ENCODE measurements at places on chromosomes 6 and 20.

GRCh38 chr6:13579911-13580310, 5.5 kb downstream of the SIRT5 start:
- no peak for DNase-seq

DNA sequence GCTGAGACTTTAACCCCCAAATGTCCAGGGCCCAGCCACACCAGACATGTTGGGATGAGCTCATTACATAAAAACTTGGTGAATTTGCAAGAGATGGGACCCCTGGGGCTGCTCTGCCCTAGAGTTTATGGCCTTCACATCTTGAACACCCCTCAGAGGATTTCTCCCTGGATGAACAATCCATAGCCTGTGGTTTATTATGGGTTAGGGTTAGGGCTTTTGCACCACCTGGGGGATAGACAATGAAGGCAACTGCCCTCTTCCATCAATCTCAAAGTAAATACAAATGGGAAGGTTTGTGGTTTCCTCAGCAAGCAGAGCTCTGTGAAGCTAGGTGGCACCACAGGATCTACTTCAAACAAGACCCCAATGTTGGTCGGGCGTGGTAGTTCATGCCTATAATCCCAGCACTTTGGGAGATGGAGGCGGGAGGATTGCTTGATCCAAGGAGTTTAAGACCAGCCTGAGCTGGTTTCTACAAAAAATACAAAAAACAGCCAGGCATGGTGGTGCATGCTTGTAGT, 17.4 kb downstream of the SPINT3 start:
- DNase-seq, result no peak

DNA sequence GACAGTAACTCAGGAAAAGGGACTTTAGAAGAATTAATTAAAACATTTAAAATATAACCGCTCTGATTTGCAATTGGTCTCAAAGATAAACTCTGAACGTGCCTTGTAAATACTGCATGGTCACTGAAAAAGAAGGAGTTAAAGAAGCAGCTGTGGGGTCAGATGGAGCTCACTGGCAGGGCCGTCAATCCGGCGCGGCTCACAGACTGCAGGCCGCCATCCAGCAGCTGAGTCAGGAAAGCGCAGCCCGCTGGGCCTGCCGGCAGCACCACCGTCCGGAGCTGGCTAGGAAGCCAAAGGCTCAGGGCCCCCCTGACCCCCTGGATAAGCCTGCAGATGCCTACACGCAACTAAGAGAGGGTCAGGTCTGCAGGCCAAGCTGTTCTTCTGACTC, 54.2 kb upstream of the FRMD1 start:
- no peak for DNase-seq

DNA sequence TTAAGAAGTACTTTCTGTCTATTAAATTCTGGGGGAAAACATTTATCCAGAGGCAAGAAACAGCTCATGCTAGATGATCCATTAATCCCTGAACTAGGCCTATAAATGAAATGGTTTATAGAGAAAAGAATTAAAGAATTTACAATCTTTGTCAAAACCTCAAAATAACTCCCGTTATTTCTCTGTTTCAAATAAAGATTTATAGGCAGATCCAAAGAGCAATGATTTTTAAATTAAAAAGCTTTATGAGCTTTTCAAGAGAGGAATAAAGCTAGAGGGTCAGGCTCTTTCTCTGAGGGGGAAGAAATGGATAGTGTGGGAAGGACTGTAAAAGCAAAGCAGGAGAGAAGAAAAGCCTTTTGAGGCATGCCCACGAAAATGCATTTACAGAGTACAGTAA, 82.5 kb upstream of the OGFRL1 start:
- DNase-seq, result no peak

GRCh38 chr20:47796971-47797370, 11.7 kb upstream of the SULF2 start:
- DNase-seq, result no peak

DNA sequence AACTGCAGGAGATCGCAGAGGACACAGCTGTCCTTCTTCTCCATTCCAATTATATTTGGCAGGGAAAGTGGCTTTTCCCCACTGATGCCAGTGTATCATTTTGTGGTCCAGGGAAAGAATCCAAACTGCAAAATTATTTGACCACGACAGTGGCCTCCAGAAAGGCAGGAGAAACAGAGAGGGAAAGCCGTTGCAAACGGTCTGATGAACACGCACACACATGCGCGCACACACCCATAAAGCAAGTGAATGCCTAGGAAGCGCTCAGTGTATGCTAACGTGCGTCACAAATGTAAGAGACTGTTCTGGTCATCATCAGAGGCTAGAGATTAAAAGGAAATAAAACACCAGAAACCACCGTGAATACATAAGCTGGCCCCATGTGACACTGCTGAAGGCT, 54.0 kb downstream of the NPEPL1 start:
- DNase-seq, result no peak

DNA sequence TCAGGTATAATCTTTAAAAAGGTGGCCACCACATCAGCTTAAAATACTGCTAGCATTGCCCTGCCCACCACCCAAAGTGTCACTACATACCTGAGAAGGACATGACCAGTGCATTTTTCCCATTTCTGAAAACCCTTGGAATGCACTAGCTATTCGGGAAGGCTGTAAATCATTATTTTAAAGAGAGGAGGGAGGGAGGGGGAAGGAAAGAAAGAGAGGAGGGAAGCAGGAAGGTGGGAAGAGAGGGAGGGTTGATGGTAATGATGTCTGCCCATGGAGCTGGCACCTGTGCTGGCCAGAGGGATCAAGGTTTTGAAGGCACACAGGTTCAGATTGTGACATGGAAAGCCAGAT, 32.4 kb downstream of the VAPB start:
- DNase-seq, result no peak

GRCh38 chr20:35223941-35224340, 2.5 kb upstream of the MMP24 start:
- no peak for DNase-seq

- peak; percentile 21 for DNase-seq
Observed at GRCh38 chr6:130513770-130514169, 148.0 kb downstream of the TMEM200A start.

Measured in DMS53 (cell line).